ENCODE measurements at places on chromosomes 4 and X.

DNA sequence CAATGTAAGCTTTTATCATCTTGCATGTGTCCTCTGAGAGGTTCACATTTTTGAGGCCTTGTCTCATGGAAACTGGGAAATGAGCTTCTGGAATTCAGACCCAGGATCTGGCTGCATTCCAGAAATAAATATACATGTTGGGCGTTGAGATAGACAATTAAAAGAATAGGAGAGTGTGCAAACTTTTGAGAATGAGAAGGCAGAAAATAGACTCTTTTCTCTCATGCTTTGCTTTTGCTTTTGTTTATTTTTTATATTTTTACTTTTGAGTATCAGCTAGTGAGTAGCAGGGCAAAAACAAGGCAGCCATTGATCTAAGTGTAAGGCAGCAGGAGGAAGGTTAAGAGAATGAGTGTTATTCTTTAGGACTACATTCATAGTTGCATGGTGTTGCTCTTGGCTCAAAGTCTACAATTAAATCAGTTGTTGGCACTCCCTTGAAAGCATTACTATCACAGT lies 12.4 kb downstream of the SHROOM3 start:
- DNase-seq: no peak

DNA sequence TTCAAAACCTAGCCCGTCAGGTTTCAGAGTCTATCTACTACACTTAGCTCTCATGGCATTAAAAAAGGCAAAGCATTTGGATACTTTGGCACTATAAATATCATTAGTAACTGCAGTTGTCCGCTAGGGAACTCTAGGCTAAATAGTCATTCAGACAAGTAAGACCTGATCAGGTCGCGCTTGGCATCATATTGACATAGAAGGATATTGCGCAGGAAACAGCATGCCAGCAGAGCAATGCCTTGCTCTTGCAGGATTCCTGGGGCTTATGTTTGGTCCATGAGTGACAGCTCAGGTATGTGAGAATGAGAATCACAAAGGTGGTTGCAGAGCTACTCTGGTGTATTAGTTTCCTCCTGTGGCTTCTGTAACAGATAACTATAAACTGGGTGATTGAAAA lies 62.7 kb downstream of the KDM6A start:
- DNase-seq: no peak

DNA sequence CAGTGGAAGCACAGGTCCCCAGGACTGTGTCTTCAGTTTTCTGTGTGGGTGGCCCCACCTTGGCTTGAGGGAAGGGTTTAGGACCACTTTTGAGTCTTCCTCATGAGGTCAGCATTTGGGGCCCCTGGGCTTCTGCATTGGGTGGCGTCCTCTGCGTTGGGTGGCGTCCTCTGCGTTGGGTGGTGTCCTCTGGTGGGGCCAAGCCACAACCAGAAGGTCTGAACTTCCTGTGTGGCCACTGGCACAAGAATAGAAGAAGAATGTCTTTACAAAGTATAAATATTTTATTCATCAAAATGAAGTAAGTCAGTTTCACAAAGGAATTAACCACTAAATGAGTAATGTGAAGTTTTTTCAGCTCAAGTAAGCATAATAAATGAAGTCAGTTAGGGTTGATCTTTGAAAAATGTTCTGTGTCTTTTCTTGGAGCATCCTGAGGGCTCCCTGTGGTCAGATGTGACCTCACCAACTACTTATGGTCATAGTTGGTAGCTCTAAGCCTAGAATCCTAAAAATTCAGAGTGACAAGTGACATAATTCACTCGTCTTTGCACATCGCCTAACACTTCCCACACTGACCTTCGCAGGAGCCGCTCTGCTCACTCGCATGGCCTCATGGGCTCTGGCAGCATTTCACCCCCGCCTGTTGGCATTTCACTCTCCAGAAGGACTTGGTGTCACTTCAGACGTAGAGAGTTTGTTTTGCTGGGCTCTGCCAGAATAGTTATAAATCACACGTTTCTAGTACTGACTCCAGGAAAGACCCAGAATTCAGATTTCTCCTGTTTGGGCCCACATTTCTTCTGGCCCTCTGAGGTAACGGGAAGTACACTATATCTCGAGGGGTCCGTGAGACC lies 39.0 kb upstream of the HGFAC start:
- DNase-seq: no peak

DNA sequence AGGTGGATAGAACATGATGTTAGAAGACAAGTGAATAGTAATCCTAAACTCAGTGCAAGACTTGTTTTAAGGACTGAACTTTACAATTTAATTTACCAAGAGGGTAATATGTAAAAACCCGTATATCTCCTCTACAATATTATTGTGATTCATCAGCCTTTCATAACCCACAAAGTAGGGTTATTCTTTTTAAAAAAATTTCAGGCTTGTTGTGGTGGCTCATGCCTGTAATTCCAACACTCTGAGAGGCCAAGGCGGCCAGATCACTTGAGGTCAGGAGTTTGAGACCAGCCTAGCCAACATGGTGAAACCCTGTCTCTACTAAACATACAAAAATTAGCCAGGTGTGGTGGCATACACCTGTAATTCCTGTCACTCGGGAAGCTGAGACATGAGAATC lies 7.2 kb downstream of the IBSP start:
- no peak for DNase-seq

GRCh38 chr4:1334579-1334895 lies 12.5 kb upstream of the UVSSA start:
- no peak for DNase-seq

- DNase-seq: no peak
These were observed 1.9 kb downstream of the PRPS1 start for GRCh38 chrX:107630031-107630689.

DNA sequence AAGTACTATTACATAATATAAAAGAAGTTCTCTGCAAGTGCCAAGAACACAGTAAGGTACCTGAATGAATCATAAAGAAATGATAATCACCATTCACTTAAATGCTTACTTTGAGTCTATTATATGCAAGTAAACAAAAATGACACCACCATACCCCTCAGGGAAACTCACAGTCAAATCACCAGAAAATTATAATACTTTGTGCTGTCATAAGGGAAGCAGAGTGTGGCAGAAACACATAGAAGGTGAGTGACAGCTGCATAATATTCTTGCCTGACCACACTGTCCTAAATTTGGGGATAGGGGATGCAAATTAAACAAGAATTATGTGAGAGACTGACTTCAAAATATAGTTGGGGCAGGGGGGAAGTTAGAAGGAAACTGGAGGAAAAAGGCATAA lies 12.9 kb downstream of the CCNI start:
- no peak for DNase-seq

DNA sequence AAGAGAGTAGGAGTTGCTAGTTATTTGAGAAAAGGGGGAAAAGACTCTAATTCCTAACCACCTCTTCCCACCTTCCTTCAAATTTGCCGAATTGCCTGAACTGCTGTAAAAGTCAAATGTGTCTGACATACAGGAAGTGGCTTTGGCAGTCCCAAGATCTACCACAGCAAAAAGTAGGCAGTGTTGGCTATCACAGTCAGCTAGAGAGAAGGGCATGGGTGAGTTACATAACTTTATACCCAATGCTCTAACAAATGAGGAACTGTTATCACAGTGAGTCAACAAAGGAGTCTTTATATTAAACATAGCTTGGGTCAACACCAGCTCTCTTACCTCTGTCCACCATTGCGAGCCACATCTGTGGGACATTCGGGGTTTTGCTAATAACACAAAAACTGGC lies 2.4 kb upstream of the MBNL3 start:
- DNase-seq: peak; percentile 18

DNA sequence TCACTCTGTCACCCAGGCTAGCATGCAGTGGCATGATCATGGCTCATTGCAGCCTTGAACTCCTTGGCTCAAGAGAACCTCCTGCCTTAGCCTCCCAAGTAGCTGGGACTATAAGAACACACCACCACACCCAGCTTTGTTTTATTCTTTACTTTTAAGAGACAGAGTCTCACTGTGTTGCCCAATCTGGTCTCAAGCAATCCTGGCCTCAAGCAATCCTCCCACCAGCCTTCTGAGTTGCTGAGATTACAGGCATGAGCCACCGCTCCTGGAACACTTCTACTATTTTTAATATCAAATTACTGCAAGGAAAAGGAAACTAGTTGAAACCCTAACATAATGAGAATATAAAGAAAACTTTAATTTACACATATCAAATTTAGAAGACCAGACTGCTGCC lies 85.4 kb downstream of the FAM13A start:
- DNase-seq: no peak

DNA sequence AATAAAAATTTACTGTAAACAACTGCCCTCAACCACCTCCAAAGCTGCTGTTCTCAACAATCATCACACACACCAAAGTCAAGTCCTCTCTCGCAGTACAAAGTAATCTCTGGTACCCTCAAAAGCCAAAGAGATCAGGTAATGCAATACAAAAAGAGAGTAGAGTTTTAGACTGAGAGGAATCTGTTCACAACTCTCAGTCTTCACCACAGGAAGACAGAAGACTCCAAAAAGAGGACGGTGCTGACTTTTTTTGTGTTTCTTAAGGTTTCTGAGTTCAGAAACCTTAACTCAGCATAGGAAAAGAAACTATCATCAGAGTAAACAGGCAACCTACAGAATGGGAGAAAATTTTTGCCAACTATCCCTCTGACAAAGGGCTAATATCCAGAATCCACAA lies 1072.3 kb upstream of the DIAPH2 start:
- DNase-seq: no peak

- no peak for DNase-seq
These were observed 4.2 kb upstream of the TMEM154 start for GRCh38 chr4:152684007-152684406.

DNA sequence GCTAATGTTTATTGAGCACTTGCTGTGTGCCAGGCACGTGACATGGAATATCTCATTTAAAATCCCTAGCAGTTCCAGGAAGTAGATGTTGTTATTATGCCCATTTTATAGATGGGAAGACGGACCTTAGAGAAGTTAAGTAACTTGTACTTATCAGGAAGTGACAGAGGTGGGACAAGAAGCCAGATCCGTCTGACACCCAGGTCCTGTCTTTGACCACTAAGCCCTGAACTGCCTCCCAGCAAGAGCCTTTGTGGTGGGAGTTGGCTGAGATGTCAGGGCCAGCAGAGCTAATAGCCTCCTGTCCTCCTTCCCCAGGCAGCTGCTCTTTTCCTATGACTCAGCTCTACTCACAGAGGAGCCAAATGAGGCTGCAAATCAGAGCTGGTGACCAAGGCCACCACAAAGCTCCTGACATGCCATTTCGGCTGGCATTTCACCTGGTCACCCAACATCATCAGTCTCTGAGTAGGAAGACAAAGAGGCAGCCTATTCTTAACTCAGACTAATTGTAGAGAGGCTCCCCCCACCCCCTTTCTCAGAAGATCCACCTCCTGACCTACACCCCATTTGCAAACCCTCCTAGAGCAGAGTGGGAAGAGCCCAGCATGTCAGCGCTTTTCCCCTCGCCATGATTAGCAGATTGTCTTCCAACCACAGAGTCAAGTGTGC lies 175.1 kb upstream of the KIT start:
- no peak for DNase-seq
